CD4-positive, alpha-beta T cell (primary cell): ENCODE measurements at places on chromosomes 7 and 10. TPM values are rescaled to one million over a fixed set of nuclear protein-coding genes. Genes with fewer than 3 reads are reported as not detected.

DNA sequence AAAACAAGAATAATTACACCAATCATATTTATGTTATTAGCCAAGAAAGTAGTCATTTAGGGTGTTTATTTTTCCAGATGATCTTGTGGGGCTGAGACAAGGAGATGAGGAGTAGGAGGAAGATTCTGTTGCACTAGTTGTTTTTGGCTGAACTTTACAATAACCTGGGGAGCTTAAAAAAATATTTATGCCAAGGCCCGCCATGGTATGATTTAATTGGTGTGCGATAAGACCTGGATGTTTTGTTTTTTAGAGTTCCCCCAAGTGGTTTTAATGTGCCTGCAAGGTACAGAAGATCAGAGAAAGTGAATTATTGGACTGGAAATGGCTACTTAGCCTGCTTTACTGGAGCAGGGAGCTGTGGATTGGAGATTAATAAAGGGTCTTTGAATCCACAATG is 7.1 kb upstream of the ZNF282 start:
- DNase-seq, result no peak
- no peaks in the 10 kb centered on the region for H3K27me3 ChIP-seq
- H3K4me1 ChIP-seq, result peaks cover 4% of the 10 kb centered on the region
- H3K27ac ChIP-seq, result no peak overlapping the region

GRCh38 chr10:43607199-43607573 is 948 bp downstream of the ZNF485 start:
- peak overlapping the region; percentile 81 for H3K4me3 ChIP-seq
- H3K36me3 ChIP-seq, result peaks cover 12% of the 10 kb centered on the region
- DNase-seq, result no peak
- no peak overlapping the region for H3K27ac ChIP-seq

DNA sequence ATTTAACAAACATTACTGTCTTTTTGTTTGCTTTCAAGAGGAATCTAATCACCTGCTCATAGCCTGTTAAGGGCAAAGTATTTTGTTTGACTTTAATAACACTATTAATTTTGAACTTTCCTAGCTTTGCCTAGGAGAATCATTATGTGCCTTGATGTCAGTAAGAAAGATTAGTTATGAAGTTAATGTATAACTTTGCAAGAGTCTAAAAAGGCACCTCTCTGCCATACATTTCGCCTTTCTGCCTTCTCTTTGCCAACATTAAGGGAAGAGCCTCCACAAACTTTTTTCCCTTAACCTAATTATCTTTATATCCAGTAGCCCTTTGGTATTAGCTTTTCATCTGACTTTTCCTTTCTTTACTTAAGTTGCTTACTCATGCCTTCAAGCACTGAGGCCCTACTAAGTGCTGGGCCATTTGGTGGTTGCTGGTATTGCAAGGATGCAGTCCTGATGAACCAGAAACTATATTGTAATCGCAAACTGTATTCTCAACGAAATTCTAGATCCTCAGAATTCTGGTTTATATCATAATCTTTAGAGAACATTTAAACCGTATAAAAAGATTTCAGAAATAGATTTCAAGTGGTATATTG is 108.5 kb downstream of the SND1 start:
- no peaks in the 10 kb centered on the region for H3K36me3 ChIP-seq
- no peak overlapping the region for H3K27ac ChIP-seq
- H3K4me3 ChIP-seq, result no peak overlapping the region
- no peak for DNase-seq
- H3K4me1 ChIP-seq, result no peaks in the 10 kb centered on the region
- H3K27me3 ChIP-seq, result no peaks in the 10 kb centered on the region

The GRID1 gene
- total RNA-seq, result not detected

The NT5C3A gene
- 33.3 TPM for total RNA-seq

The GPRIN2 gene
- not detected for total RNA-seq
